ENCODE measurements at places on chromosomes 2 and 18. TPM values are rescaled to one million over a fixed set of nuclear protein-coding genes. Genes with fewer than 3 reads are reported as not detected.

GRCh38 chr2:109377976-109378375 lies 235.8 kb downstream of the SEPTIN10 start:
- no peak for DNase-seq

DNA sequence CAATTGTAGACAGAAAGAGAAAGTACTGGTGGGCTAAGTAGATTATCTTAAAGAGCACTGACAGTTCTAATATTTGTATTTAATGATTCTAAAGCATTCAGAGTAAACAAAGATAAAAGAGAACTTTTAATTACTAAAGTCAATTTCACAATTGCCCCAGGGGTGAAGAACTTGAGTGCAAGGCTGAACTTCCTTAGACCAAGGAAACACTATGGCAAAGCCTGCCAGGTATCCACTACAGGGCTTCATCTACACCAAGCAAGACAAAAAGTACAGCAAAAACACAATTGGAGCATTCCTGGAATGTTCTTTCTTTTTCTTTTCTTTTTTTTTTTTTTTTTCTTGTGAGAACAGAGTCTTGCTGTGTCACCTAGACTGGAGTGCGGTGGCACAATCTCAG lies 46.9 kb upstream of the NDUFV2 start:
- no peak for DNase-seq

DNA sequence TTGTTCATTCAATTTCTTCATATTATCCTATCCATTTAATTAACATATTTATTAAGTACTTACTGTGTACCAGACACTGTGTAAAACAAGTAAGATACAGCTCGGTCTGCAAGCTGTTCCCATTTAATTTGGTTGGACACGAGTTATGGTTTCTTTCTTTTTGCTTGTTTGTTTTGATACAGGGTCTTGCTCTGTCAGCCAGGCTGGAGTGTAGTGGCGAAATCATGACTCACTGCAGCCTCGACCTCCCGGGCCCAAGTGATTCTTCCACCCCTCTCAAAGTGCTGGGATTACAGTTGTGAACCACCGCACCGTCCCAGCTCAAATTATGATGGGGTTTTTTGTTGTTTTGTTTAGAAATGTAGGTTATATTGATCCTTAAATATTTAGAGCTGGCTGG lies 9.0 kb downstream of the CYBRD1 start:
- no peak for DNase-seq

The IL1RL1 gene
- 4.7 TPM for total RNA-seq

GRCh38 chr2:41709702-41710599 lies 337.9 kb upstream of the PKDCC start:
- no peak for DNase-seq

GRCh38 chr18:23337599-23338444 lies 115.3 kb upstream of the RIOK3 start:
- DNase-seq = no peak

DNA sequence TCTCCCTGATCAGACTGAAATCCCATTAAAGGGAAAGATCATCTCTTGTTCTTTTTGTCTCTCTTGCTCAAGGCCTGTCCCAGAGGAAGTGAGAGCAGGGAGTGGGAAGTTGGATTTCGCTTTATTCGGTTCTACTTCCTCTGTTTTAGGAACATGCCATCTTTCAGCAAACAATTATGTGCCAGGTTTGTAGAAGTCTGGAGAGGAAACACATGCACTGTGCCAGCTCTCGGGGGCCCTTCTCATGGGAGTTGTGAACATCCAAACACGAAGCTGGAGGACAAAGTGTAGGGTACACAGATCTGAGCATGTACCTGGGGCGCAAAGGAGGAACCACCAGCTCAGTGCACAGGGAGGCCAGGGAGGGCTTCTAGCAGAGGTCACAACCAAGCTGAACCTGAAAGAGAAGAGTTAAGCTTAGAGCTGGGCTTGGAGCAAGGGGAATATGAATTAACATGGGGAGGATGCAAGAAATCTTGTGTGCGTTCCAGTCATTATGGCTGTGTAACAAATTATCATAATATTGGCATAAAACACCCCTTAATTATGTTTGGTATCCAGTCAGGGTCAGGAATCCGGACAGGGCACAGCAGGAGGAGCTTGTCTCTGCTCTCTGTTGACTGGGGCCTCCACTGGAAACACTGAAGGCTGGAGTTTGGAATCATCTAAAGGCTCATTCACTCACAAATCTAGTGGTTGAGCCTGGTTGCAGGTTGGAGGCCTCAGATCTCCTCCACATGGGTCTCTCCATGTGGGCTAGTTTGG lies 128.6 kb downstream of the ZFP36L2 start:
- no peak for DNase-seq

GRCh38 chr2:204332706-204333105 lies 212.6 kb upstream of the PARD3B start:
- DNase-seq = no peak

DNA sequence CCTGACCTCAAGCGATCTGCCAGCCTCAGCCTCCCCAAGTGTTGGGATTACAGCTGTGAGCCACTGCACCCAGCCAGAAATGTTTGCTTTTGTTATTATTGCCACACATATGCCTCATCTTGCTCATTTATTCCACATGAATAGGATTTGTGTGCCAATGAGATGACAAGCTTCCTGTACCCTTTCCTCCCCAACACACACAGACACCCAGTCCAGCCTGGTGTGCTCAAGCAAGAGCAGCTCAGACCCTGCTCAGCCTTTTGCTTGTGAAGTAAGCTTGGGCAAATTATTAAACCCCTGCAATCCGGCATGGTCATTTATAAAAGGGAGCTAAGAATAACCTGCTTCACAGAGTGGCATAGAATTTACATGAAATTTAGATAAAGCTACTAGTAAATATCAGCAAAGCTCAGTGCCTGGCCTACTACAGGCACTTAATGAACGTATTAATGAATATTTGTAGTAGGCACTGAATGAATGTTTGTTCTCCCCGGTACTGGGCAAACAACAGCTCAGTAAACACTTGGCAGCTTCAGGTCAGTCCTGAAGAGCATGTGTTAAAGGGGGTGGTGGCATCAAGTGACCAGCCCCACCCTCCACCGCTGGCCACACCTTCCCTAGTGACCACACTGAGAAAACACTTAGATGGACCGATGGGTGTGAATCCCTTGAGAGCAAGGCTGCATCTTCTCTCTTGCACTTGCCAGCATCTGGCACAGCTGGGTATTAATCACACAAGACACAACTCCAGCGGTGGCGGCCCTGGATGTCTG lies 280.2 kb downstream of the SRBD1 start:
- DNase-seq = peak; percentile 88

DNA sequence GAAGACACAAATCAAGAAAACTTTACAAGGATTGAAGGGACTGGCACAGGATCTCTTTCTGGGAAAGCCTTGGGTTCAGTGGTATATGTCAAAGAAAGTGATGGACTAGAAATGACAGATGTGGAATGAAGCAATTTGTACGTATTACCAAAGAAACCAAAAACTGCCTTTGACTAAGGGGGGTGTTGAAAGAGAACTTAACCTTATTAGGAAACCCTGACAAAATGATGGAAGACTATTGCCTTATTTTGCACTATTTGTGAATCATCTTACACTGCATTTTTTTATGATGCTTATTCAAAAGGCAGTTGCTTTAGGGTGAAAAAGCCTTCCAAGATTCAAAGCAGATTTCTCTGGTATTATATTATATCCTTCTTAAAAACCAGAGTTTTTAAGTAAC lies 4.0 kb downstream of the TSGA10 start:
- no peak for DNase-seq

DNA sequence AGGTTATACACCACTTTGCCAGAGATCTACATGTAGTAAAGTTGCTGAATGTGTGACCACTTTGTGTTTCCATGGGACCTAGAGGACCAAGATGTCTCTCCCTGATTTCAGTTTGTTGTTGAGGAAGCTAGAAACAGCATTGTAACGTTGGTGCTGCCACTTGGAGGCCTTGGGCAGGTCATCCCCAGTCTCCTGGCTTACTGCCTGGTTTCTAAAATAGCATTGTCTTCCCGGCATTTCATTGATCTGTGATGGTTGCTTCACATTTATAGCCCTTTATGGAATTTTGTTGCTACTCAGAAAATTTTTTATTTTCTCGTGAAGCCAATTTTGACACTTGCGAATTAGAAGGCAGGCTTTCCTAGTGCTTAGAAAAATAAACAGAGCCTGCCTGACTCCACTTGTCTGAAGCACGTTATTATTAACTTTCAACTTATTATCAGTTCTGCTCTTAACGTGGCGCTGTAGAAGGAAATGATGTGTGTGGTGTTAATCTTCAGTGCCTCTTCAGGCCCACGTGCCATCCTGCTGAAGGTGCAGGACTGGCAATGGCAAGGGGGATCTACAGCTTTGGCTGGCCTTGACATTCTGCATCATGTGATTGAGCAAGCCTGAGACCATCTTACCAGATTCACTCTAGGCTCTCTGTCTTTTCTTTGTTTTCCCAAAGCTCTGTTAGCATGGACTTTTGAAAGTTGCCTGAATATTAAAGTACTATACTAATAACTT lies 59.9 kb downstream of the INPP4A start:
- no peak for DNase-seq

The DAW1 gene
- total RNA-seq = 1.6 TPM

DNA sequence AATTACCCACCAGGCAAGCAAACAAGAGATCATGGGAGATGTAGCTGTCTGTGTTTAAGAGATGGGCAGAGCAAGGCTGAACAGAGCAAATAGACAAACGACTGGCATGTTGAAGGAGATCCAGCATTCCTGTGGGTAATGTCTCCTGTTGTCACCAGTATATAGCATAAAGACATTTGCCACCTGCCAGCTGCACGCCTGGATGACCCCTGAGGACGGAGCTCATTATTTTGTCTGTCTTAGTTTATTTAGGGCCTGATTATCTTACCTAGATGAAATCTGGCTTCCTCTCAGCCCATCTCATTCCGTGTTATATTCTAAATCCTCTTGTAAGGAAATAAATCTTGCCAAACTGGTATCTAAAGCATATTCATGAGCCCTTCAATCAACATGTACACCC lies 510.3 kb upstream of the LINC00305 start:
- no peak for DNase-seq

DNA sequence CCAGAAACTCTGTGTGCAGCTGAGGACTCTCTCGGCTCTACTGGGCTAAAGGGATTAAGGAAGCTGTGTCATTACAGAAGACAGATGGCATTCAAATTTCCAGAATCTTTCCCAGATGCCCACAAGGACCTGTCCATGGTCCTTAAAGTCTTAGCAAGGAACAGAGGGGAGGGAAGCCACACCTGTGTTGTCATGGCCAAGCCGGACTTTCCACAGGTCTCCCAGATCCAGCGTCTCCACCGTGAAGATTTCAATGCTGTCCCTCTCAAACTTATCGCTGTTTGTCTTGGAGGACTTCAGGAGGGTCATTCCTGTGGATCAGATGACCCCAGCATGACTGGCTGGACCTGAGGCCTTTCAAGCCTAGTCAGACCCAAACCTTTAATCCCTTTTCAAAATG lies 114.5 kb downstream of the LOXHD1 start:
- no peak for DNase-seq

The CDH19 gene
- total RNA-seq = not detected

DNA sequence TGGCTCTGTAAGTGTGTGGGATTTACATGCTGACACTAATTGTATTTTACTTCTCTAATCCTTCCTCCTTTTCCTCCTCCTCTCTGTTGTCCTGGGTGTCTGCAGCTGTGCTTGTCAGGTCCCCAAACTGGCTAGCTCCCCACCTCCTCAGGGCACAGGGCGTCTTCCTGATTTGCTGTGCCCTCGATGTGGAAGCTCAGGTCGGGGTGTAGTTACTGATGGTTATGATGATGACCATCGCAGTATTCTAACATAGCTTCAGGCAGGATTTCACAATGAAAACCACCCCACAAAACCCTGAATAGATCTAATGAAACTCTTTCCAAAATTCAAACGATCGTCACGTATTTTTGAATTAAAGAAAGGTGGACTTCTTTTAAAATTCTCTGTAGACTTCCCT lies 428.4 kb downstream of the TGIF1 start:
- DNase-seq = no peak

- DNase-seq = no peak
Observed at GRCh38 chr2:16278421-16279200, 338.3 kb downstream of the MYCN start.

DNA sequence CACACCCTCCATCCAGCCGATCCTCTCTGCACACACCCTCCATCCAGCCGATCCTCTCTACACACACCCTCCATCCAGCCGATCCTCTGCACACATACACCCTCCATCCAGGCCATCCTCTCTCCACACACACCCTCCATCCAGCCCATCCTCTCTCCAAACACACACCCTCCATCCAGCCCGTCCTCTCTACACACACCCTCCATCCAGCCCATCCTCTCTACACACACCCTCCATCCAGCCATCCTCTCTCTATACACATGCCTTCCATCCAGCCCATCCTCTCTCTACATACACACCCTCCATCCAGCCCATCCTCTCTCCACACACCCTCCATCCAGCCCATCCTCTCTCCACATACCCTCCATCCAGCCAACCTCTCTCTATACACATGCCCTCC lies 83.1 kb downstream of the EIPR1 start:
- no peak for DNase-seq

- no peak for DNase-seq
Observed at GRCh38 chr2:128457006-128457604, 138.4 kb upstream of the HS6ST1 start.

GRCh38 chr18:50099725-50100407 lies 95.1 kb downstream of the MYO5B start:
- DNase-seq = peak; percentile 95

DNA sequence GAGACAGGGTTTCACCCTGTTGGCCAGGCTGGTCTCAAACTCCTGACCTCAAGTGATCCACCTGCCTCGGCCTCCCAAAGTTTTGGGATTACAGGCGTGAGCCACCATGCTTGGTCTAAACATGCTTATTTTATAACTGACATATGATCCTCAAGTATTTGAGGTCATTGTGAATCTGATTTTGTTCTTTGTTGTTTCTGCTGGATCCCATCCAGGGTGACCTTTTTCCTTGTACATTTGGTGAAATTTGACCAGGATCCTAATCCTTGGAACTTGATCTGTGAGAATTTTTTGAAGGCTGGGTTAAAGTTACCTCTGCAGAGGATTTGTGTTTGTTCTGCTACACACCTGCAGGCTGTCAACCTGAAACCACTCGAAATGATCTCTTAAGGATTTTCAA lies 49.2 kb downstream of the NPAS2 start:
- DNase-seq = no peak

- no peak for DNase-seq
Observed at GRCh38 chr2:201419057-201419635, 32.1 kb downstream of the TRAK2 start.
